ENCODE measurements at places on chromosomes 16 and 17.

GRCh38 chr17:50708050-50709000 lies 611 bp upstream of the ANKRD40 start:
- no peak for DNase-seq

- peak; percentile 45 for DNase-seq
These were observed 40.5 kb upstream of the KLHDC4 start for GRCh38 chr16:87806261-87806640.

DNA sequence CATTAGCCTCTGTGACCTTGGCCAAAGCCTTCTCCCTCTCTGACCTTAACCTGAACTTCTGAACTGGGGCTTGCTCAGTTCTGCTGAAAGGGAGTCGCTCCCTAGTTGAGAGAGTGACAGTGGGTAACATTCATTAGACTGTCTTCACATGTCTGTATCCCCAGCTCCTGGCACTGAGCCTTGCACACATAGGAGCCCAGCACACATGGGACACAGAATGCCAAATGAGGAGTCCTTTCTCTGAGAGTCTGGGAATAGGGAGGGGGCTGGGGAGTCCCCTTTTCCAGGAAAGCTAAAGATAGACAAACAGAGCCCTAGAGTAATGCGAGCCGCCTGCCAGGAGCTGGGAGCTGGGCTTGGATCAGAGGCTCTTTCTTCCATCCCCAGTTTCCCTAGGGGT lies 2.5 kb downstream of the TAC4 start:
- no peak for DNase-seq

DNA sequence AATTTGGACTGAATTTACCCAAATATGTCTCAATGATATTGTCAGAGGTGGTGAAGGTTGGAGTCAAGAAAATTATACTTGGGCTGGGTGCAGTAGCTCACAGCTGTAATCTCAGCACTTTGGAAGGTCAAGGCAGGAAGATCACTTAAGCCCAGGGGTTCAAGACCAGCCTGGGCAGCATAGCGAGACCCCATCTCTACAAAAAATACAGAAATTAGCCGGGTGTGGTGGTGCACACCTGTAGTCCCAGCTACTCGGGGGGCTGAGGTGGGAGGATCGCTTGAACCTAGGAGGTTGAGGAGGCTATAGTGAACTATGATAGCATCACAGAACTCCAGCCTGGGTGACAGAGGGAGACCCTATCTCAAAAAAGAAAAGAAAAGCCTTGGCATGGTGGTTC lies 40.9 kb downstream of the LAT start:
- DNase-seq: no peak

GRCh38 chr17:74779948-74780400 lies 3.8 kb upstream of the NAT9 start:
- peak; percentile 58 for DNase-seq

GRCh38 chr17:62660629-62661118 lies 33.2 kb downstream of the MRC2 start:
- DNase-seq: no peak

DNA sequence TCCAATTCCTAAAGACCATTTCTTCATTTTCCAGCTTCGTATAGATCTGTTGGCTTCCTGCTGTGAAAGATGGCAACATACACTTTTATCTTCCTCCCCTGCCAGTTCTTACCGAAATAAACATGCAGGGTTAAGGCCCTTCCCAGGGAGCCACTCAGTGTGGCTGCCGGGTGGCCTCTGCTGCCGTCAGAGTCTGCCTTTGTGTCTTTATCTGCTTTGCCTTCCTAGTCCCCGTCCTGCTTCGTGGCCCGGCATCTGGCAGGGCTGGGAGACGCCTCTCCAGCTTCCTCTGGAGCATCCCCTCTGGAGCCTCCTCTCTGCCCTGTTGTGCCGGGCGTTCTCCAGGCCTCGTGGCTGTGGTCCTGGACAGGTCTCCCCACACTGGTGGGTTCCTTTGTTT lies 30.3 kb upstream of the CAPN15 start:
- DNase-seq: no peak

DNA sequence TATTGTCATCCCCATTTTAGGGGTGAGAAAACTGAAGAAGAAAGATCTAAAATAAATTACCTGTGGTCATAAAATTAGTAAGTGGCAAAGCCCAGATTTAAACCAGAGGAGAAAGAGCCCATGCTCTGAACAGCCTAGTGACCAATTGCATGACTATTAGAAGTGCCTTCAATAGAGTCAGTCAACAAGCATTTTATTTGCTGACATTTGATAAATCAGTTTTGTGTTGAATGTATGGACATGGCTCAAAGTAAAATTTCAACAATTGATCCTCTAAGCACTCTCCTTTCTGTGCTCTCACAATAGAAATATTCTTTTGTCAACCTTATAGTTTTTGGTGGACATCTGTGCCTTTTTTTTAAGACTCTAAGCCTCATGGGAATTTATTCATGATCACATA lies 572.9 kb upstream of the SOX9 start:
- no peak for DNase-seq

GRCh38 chr17:42850954-42851353 lies at the start of gene AOC3:
TSS of gene AOC3 (plus strand) at chr17:42851199. CDS start at chr17:42851344, 145 bp downstream.
- no peak for DNase-seq

GRCh38 chr17:45032174-45032541 lies 19.3 kb downstream of the DCAKD start:
- no peak for DNase-seq

- DNase-seq: no peak
These were observed 26.1 kb downstream of the PIEZO1 start for GRCh38 chr16:88758944-88759244.

Measured in activated CD4-positive, alpha-beta T cell treated with anti-CD3 and anti-CD28 coated beads, Interleukin-2, amount 50 U/mL, for 48 hours (primary cell).